ENCODE measurements at places on chromosomes 2 and 18.
A peak's percentile ranks its signal among the peaks of the same experiment; 100 is the strongest.

- peak; percentile 50 for DNase-seq
Measured at GRCh38 chr2:235595422-235596010, 101.7 kb downstream of the AGAP1 start.

DNA sequence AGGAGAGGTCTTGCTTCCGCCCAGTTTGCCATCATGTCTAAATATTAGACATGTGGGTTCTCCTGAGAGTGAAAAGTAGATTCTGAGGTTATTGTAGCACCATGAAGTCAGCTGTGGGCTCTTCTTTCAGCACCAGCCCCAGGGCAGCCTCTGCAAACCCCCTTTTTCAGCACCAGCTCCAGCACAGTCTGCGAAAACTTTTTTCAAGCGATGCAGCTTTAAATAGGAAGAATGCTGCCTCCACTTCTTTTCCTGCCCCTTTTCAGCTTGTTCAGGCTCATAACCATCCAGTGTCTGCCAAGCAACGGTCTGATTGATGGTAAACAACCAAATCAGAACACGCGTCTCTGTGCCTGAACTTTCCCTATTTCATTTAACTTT, at the start of gene COL5A2:
Gene COL5A2 (minus strand): TSS at position 192 of the 381 bp plus-strand sequence. CDS start 157 bp downstream, at position 35.
- peak; percentile 89 for DNase-seq

- no peak for DNase-seq
Measured at GRCh38 chr18:30381826-30382225, 660.7 kb downstream of the DSC3 start.

DNA sequence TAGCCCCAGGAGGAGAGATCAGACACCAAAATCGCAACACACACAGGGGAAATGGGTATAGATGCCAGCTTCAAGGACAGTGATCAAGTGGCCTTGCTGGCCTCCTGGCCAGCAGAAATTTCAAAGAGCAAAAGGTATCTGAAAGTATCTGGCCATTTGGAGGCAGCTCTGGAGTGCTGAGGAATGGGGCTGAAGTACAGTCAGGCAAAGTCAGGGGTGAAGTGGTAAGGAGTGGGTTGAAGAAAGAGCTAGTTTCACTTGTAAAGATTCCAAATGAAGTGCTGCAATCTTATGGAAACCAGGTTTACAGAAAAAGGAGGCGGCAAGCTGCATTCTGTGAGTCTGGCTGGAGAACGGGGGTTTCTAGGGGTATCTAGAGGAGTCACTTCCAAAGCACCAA, 19.2 kb upstream of the PCBP1 start:
- no peak for DNase-seq

DNA sequence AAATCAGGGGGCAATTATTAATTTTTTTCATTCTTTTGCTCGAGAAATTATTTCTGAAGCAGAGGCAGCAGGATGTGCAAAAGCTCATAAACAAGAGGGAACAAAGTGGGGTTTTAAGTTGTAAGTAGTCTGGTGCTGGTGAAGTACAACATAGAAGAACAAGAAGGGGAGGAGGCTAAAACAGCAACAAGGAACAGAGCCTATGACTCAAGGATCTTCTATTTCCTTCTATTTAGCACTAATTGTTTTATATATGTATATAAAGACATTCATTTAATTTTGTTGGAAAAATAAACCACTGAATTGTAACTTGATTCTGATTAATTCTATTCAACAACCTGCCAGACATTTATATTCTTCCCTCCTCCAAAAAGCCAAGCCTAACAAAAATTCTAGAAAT, 35.0 kb downstream of the YES1 start:
- no peak for DNase-seq

GRCh38 chr2:182826064-182826463, 40.4 kb downstream of the FRZB start:
- no peak for DNase-seq

- no peak for DNase-seq
Measured at GRCh38 chr2:54570321-54570855, 114.3 kb downstream of the SPTBN1 start.

DNA sequence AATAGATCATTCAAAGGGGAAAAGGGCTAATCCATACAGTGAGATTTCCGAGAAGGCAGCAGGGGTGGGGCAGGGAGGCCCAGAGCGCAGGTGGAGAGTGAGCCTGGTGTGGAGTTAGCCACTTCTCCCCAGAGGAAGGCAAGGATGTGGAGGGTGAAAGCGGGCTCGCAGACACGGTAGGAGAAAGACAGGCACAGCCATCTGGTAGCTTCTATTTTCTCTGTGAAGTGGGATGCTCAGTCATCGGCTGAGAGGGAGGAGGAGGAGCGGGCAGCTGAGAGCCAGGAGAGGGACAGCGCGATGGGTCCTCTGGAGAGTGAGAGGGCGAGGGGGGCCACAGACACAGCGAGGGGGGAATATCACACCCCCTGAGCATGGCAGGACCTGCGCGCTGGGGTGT, 153.3 kb upstream of the NDUFV2 start:
- no peak for DNase-seq

GRCh38 chr2:78992807-78993517, 32.5 kb upstream of the REG3G start:
- no peak for DNase-seq

GRCh38 chr2:219447242-219448098, 12.8 kb downstream of the SPEG start:
- no peak for DNase-seq

- DNase-seq = no peak
Measured at GRCh38 chr2:202133200-202133908, 60.3 kb downstream of the KIAA2012 start.

GRCh38 chr2:78876316-78876688, 149.2 kb upstream of the REG3G start:
- no peak for DNase-seq

GRCh38 chr2:105712166-105712915, 32.4 kb upstream of the NCK2 start:
- DNase-seq = no peak

DNA sequence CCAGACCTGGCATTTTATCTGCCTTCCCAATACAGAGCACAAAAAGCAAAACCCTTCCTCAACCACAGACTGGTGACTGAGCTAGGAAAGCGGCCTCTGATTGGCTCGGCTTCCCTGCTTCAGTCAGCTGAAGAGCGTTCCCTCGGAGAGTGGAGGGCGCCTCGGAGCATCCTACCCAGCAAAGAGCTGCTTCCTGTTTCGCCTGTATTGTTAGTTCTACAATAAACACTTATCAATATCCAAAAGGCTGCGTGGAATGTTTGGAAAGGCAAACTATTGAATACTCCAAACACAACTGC, 125.0 kb downstream of the CACNB4 start:
- no peak for DNase-seq

DNA sequence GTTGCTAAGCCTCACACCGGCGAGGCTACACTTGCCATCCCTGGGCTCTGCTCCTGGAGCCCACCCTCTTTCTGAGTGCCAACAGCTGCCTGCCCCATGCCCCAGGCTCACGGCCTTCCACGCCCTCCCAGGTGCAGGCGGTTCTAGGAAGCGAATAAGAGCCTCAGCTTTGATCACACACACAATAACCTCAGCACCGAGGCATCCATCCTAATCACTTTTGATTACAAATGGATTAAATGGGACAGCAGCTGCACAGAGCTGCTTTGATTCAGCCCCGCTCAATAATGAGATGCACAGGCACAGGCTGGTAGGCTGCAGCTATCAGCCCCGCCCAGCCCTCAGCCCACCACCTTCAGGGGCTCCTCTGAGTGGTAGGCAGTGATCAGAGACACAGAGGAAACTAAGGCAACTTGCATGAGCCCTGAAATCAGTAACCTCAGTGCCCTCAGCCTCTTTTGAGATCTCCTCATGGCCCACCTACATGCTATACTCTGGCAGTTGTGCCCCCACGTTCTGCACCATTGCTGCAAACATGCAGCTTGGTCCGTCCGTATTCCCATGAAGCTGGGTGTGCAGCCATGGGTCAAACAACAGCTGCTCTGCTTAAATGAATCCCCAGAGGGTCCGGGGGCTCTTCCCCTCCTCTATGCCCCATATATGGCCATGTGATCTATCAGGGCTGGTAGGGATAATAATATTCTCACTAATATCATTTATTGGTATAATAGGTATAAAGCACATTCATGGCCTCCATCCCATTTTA, 171.4 kb downstream of the SETBP1 start:
- no peak for DNase-seq

GRCh38 chr2:42309366-42309765, 51.7 kb downstream of the COX7A2L start:
- DNase-seq = no peak

- no peak for DNase-seq
Measured at GRCh38 chr2:37780387-37780676, 108.9 kb upstream of the CDC42EP3 start.

DNA sequence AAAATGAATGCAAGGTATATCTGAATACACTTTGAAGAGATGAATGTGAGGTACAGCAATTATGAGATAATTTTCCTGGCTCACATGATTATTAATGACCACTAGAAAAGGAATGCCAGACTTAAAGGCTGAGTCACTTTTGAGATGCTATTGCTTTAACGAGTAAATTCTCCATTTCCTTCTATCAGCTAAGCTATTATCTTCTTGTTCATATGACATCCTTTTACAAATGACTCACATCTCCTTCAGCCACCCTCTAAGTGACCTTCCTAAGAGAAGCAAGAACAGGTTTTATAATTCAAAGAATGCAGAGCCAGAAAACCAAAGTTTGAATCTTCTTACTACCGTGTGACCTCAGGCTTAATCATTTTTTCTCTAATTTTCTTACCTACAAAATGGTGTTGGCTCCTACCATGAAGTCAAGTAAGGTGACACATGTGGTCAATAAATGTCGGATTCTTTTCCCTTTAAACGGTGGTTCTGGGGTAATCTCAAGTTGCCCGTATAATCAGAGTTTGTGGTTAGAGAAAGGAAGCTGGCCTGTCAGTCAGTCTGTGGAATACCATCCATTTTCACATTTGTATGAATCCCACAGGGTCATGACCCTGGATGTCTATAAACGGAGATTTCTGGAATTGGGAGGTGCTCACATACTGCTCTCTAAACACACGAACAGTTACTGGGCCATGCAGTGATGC, 184.0 kb upstream of the PID1 start:
- no peak for DNase-seq

GRCh38 chr2:218221000-218221399, 4.0 kb downstream of the ARPC2 start:
- no peak for DNase-seq

DNA sequence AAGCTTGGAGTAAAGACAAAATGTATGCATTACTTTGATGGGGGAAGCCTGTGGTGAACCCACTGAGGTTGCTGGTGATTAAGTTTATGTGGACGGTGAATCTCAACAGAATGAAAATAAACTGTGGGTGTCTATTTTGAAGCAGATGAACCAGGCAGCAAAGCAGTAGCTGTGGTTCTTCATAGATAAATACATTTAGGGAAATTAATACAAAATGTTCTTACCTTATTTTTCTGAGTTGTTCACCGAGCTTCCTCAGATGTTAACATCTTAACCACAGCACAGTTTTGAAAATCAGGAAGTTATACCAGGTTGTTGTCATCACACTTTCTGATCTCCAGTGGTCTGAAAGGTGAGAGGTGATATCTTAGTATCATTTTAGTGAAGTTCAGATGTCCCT, 53.9 kb downstream of the NCK2 start:
- no peak for DNase-seq

DNA sequence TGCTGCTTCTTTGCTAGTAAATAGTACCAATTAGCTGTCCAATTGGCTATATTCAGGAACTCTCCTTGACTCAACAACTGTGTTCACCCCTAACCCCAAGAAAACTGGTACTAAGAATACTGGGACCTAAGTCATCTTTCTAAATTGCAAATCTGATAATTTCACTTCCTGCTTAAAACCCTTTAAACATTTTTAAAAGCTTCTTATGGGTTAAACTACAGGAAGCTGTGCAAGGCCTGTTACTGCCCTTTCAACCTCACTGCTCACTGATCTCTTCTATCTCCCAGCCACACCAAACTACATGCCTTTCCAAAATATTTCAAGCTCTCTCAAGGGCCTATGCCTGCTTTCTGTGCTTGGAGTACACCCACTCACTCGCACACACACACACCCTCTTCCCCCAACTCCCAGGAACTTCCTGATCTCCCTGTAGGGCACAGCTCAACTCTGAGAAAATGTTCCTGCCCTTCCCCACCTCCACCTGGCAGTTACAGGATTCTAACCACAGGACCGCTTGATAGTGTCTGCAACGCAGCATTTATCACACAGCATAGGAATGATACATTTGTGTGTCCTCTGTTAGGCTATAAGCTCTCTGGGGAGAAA, 6.7 kb downstream of the LMAN1 start:
- DNase-seq = no peak

DNA sequence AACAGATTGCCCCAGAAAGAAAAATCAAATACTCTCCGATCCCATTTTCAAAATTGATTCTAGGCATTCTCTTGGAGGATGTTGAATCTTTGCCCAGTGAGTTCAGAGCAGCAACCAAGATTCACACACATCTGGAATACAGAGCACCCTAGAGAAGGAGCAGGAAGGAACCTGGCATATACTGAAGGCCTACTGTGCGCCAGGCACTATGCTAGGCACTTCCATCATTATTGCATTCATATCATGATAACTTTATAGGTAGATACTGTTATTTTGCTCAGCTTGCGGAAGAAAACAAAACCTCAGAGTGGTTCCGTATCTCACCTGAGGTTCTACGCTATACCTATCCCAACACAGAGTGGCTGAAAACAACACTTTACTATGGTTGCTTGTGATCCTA, 160.3 kb upstream of the SERTAD2 start:
- DNase-seq = no peak

GRCh38 chr2:149430743-149431736, 100.7 kb downstream of the LYPD6 start:
- no peak for DNase-seq

DNA sequence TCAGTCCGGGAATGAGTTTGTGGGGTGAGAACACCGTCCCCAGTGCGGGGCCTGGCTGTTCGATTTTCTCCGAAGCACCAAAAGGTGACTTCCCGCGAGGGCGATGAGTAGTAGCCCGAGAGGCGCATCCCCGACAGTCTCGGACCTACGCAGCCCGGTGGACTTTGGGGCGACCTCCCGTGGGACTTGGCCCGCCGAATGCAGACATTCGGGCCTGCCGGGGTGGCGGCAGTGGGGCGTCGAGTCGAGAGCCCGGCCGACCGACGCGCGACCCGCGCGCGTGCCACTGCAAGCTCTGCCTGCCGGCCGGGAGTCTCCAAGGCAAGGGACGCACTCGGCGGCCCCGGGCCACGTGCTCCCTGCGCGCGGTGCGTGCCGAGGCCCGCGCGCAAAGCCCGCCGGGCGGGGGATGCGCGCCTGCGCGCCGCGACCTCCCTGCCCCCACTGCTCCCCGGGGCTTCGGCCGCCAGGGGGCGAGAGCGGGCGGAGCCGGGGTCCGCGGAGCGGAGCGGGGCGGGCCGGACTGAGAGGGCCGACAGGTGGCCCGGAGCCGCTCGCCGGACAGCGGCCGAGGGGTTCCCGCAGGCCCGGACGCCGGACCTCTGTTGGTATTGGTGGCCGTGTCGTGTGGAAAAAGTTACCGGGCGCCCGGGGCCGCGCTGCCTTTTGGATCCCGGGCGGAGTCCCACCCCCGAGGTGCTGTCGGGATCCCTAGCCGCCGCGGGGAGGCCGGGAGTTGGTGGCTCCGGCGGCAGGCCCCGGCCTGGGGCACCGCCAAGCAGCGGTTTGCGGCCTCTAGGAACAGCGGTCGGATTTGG, 1.9 kb downstream of the PTMA start:
- DNase-seq = peak; percentile 67

Measured in AG09319 (cell line).